Thyroid gland (tissue), 4 donors: ENCODE measurements at places on chromosomes 1 and 21. TPM values are rescaled to one million over a fixed set of nuclear protein-coding genes. Genes with fewer than 3 reads are reported as not detected.

The SMIM34 gene
- not detected for total RNA-seq

The MARK1 gene
- total RNA-seq: 16.0 TPM

GRCh38 chr1:164581762-164582161, 22.8 kb downstream of the PBX1 start:
- DNase-seq: no peak
- peaks cover 40% of the 10 kb centered on the region for H3K4me1 ChIP-seq
- H3K4me3 ChIP-seq: no peak overlapping the region

- H3K4me3 ChIP-seq: no peak overlapping the region
- no peaks in the 10 kb centered on the region for H3K27me3 ChIP-seq
- peaks cover 29% of the 10 kb centered on the region for H3K4me1 ChIP-seq
- H3K27ac ChIP-seq: peak overlapping the region; percentile 70
- H3K36me3 ChIP-seq: no peaks in the 10 kb centered on the region
Measured at GRCh38 chr1:6800745-6801144, 15.5 kb downstream of the CAMTA1 start.

DNA sequence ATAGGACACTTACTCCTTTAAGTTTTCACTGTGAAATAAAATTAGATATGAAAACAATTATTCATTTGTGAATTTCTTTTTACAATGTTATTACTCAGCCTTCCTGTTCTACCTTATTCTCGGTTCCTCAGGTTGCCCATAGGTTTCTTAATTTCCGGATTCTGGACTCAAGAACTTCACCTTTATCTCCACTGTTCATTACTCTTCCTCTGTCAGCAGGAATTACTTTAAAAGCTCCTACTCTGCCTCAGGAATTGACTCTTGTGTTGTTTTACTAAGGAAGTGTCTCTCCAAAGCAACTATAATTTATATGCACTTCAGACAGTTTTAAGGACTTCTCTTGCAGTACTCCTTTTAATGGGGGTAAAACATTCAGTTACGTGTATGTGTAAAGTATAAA, 123.8 kb downstream of the OSBPL9 start:
- no peak overlapping the region for H3K27ac ChIP-seq
- H3K4me3 ChIP-seq: no peak overlapping the region
- no peaks in the 10 kb centered on the region for H3K36me3 ChIP-seq

DNA sequence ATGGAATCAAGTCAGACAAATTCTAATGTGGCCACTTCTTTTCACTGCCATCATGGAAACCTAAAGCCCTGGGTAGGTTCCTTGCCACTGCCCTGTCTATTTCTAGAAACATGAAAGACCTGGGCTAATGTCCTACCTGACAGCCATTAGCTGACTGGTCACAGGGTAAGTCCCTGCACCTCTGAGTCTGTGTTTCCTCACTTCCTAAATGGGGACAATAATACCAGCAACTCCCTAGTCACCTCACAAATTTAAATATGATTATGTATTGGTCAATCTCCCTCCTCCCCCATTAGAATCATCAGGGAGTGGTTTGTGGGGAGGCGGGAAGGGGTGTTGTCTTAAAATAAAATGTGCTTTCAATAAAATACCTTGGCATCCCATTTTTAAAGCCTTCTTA, 2.2 kb downstream of the CREG1 start:
- no peak overlapping the region for H3K4me3 ChIP-seq
- no peak for DNase-seq
- H3K27me3 ChIP-seq: no peaks in the 10 kb centered on the region

DNA sequence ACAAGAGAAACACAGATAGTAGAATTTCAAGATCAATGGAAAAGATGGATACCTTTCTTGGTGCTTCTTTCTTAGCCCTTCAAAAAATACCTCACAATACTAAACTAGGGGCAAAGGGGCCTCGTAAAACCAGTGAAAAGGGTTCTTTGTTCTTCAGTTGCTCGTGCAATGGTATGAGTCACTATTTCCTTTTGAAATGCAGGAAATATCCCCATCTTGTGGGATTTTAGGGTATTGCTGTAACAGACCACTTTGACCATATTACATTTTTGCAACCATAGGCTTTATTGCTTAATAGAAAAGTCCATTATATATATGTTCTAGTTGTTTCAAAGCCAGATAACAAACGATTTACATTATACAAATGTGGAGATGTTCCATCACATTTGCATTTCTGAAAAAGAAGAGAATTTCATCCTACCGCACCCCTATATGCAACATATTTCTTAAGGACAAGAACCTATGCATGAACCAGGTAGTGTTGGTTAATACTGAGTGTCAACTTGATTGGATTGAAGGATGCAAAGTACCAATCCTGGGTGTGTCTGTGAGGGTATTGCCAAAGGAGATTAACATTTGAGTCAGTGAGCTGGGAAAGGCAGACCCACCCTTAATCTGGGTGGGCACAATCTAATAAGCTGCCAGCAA, 88.6 kb upstream of the PKN2 start:
- H3K36me3 ChIP-seq: no peaks in the 10 kb centered on the region
- no peaks in the 10 kb centered on the region for H3K27me3 ChIP-seq
- no peak for DNase-seq
- no peak overlapping the region for H3K4me3 ChIP-seq
- H3K27ac ChIP-seq: no peak overlapping the region
- no peaks in the 10 kb centered on the region for H3K4me1 ChIP-seq

GRCh38 chr1:93328809-93329760, 16.6 kb upstream of the DR1 start:
- no peak for DNase-seq
- no peak overlapping the region for H3K27ac ChIP-seq
- H3K4me3 ChIP-seq: no peak overlapping the region
- H3K4me1 ChIP-seq: no peaks in the 10 kb centered on the region

DNA sequence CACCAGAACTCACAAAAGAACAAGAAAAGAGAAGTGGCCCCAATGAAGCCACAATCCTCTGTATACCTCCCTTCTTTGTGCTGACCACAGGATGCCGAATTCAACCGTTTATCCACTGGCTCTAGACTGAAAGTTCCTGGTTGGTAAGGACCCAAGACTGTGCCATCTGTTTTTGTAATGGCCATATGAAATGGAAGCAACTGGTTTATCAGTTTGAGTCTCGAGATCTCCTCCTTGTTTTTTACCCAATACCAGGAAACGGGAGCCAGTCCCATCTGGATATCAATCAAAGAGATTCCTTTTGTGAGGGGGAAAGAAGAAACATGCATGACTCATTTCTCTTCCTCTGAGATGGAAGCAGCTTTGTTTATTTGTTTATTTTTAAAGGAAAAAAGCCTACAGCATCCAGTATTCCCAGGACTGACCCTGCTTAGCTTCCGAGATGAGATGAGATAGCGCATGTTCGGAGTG, 32.4 kb upstream of the ZNF124 start:
- no peak for DNase-seq
- H3K4me1 ChIP-seq: no peaks in the 10 kb centered on the region
- peaks cover 5% of the 10 kb centered on the region for H3K36me3 ChIP-seq
- H3K27me3 ChIP-seq: no peaks in the 10 kb centered on the region
- H3K4me3 ChIP-seq: no peak overlapping the region

DNA sequence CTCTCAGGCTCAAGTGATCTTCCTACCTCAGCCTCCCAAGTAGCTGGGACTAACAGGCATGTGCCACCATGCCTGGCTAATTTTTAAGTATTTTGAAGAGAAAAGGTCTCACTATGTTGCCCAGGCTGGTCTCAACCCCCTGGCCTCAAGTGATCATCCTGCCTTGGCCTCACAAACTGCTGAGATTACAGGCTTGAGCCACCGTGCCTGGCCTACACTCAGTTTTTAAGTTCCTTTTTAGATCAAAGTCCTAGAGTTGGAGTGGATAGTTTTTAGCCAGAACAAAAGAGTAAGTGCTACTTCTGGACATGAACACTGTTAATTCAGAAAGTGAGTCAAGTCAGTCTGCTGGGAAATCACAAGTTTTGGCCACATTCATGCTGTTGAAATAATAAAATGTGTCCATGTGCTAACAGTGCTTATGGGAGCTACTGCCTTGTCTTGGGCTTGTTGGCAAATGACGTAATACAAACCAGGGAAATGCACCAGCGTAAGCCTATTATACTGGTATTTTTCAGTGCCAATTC, 84.2 kb downstream of the NDUFS5 start:
- no peaks in the 10 kb centered on the region for H3K27me3 ChIP-seq
- H3K27ac ChIP-seq: peak overlapping the region; percentile 95

- no peaks in the 10 kb centered on the region for H3K36me3 ChIP-seq
- H3K4me3 ChIP-seq: no peak overlapping the region
- DNase-seq: peak; percentile 56
- peak overlapping the region; percentile 0 for H3K27ac ChIP-seq
Measured at GRCh38 chr1:226123591-226124471, 61.3 kb downstream of the H3-3A start.
